ENCODE measurements at places on chromosomes 7 and 10. TPM values are rescaled to one million over a fixed set of nuclear protein-coding genes. Genes with fewer than 3 reads are reported as not detected.

The ZNF727 gene
- total RNA-seq, result 5.0 TPM

The CDHR1 gene
- not detected for total RNA-seq

The CYP3A4 gene
- not detected for total RNA-seq

GRCh38 chr10:13168781-13169180 is 7.4 kb downstream of the MCM10 start:
- no peaks in the 10 kb centered on the region for H3K36me3 ChIP-seq
- H3K27ac ChIP-seq, result no peak overlapping the region
- no peak overlapping the region for H3K4me3 ChIP-seq
- H3K4me1 ChIP-seq, result no peaks in the 10 kb centered on the region

DNA sequence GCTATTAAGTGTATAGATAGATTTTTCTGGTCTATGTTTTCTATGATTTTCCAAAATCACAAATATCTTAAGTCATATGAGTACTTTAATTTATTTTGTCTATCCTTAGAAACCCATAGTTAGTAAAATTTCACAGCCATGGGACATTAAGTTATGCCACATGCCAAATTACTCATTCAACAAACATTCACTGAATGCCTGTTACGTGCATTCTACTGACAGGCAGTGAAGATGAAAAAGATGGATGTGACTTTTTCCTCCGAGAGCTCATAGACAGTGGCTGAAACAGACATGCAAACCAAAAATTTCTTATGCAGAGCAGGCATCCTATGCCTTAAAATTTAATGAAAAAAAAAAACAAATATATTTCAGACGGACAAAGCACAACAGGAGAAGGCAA is 84.9 kb downstream of the CHRM2 start:
- H3K36me3 ChIP-seq, result no peaks in the 10 kb centered on the region
- no peaks in the 10 kb centered on the region for H3K27me3 ChIP-seq
- H3K4me1 ChIP-seq, result no peaks in the 10 kb centered on the region
- no peak overlapping the region for H3K27ac ChIP-seq
- no peak overlapping the region for H3K4me3 ChIP-seq

- H3K27ac ChIP-seq, result no peak overlapping the region
- H3K4me1 ChIP-seq, result no peaks in the 10 kb centered on the region
- H3K27me3 ChIP-seq, result no peaks in the 10 kb centered on the region
- no peak for DNase-seq
- H3K36me3 ChIP-seq, result no peaks in the 10 kb centered on the region
Observed at GRCh38 chr7:88495881-88496725, 189.4 kb upstream of the STEAP4 start.

- H3K4me3 ChIP-seq, result no peak overlapping the region
- no peaks in the 10 kb centered on the region for H3K4me1 ChIP-seq
- H3K27ac ChIP-seq, result no peak overlapping the region
Observed at GRCh38 chr10:69449841-69450240, 1.4 kb upstream of the TSPAN15 start.

GRCh38 chr7:30894009-30894408 is 17.6 kb upstream of the AQP1 start:
- H3K4me3 ChIP-seq, result no peak overlapping the region
- peak overlapping the region; percentile 80 for H3K27ac ChIP-seq
- H3K27me3 ChIP-seq, result no peaks in the 10 kb centered on the region
- peaks cover 18% of the 10 kb centered on the region for H3K4me1 ChIP-seq
- DNase-seq, result no peak
- no peaks in the 10 kb centered on the region for H3K36me3 ChIP-seq

GRCh38 chr7:7157177-7157886 is 25.0 kb upstream of the C1GALT1 start:
- H3K36me3 ChIP-seq, result no peaks in the 10 kb centered on the region
- H3K4me1 ChIP-seq, result peaks cover 5% of the 10 kb centered on the region
- H3K27me3 ChIP-seq, result no peaks in the 10 kb centered on the region
- H3K4me3 ChIP-seq, result no peak overlapping the region
- DNase-seq, result no peak

All from thoracic aorta (tissue), 2 donors.